ENCODE measurements at places on chromosomes 1 and 21. TPM values are rescaled to one million over a fixed set of nuclear protein-coding genes. Genes with fewer than 3 reads are reported as not detected.

DNA sequence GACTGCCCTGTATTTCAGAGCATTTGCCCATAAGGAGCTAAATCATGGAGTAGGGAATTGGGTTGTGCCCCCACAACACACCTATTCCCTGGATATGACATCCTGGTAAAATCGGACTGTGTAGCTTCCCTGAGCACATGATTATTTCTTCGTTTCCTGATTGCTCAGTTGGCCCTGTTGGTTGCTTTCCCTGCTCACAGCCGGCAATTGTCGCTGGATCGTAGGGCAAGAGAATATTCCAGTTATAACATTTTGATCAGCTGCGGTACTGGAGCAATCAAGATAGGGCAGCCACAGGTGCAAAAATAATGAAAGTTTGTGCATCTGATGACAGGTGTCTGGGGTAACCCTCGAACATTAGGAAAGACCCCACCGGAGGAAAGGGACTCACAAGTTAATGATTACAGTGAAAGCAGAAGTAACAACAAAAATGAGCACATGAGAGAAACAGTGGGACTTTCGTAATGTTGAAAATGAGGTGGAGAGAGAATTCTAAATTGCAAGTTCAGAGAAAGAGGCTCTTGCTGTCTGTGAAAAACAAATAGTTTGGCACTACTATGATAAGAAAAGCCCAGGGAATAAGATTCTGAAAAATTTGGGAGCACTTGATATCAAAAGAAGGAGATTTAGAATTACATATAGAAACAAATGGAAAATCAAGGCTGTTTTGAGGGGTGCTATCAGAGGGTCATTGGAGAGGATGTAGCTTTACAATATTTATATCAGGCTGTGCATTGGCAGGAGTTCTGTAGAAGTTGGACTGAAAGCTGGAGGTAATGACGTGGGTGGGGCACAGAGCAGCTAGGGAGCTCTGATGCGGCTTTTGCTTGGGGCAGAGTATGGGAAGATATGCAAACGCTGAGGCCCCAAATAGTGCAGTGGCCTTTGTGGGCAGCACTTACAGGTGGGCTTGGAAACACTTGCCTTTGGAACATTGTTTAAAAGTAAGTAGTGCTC is at the start of gene MAB21L3:
TSS of gene MAB21L3 (plus strand) at position 833 of the 957 bp plus-strand sequence. CDS start 1,217 bp downstream, outside the sequence.
- H3K27ac ChIP-seq: no peak within 1 kb of the TSS
- no peak within 1 kb of the TSS for H3K4me3 ChIP-seq
- DNase-seq: no peak
- no peaks in the 10 kb centered on the region for H3K27me3 ChIP-seq

GRCh38 chr1:95370691-95371562 is 136.9 kb downstream of the RWDD3 start:
- H3K4me3 ChIP-seq: no peak overlapping the region
- no peaks in the 10 kb centered on the region for H3K4me1 ChIP-seq
- no peaks in the 10 kb centered on the region for H3K36me3 ChIP-seq
- H3K27me3 ChIP-seq: no peaks in the 10 kb centered on the region
- H3K27ac ChIP-seq: no peak overlapping the region
- DNase-seq: no peak

GRCh38 chr1:160191756-160192155 is 1.4 kb downstream of the CASQ1 start:
- H3K4me1 ChIP-seq: peaks cover 12% of the 10 kb centered on the region
- H3K36me3 ChIP-seq: no peaks in the 10 kb centered on the region
- DNase-seq: no peak
- no peak overlapping the region for H3K27ac ChIP-seq
- H3K4me3 ChIP-seq: no peak overlapping the region

DNA sequence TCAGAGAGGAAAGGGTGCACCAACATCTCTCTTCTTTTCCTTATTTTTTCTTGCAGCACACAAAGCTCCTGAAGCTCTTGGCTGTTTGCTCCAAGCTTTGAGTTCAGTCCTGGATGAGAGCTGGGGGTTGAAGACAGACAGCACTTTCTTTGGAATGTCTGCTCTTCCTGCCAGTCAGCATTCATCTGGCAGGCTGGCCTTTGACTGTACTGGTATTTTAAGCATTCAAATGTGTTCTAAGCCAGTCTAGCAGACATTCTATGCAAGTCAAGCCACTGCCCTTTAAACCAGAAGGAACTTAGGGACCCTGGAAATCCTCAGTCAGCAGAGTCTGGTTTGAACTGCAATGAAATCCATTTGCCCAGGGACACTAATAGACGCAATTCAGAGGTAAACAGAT is 45.0 kb downstream of the XCL1 start:
- no peaks in the 10 kb centered on the region for H3K27me3 ChIP-seq
- no peaks in the 10 kb centered on the region for H3K36me3 ChIP-seq
- no peak overlapping the region for H3K27ac ChIP-seq
- H3K4me3 ChIP-seq: no peak overlapping the region

DNA sequence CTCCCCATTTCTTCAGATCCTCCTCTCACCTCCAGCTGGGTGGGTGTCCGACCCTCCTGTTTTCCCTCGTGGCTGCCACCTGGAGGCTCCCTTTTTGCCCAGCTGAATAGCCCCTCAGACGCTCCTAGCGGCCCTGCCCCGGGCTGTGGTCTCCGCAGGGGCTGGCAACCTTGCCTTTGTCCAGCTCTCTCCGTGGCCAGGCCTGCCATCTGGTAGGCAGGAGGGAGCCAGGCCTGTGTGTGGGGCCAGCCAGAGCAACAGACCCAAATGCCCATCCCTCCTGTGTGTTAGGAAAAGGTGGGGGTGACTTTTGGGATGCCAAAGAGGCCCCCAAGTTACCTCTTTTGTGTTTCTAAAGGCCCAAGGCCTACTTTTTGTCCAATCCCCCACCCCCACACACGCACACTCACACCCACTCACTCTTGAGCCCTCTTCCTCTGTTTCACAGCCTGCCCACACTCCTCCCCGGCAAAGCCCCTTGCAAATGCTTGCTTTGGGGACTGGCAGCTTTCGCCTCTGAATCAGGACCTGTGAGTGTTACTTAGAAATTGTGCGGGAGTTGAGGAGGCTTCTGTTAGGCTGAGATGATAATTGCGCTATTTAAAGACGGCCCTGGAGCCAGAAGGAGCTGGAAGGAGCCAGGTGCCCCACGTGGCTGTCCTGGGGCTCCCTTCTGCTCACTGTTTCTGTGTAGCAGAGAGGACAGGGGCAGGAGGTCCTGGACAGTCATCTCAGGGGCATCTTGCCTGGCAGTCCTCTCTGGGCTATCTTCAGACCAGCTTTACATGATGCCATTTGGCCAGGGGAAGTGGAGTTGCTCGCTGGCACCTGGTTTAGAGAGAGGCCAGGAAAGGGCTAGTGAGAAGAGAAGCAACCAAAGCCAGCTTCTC is 9.1 kb downstream of the PPFIA4 start:
- peaks cover 11% of the 10 kb centered on the region for H3K4me1 ChIP-seq
- no peak overlapping the region for H3K27ac ChIP-seq
- H3K36me3 ChIP-seq: no peaks in the 10 kb centered on the region

- no peaks in the 10 kb centered on the region for H3K36me3 ChIP-seq
- H3K4me3 ChIP-seq: no peak overlapping the region
- no peak for DNase-seq
- H3K4me1 ChIP-seq: peaks cover 43% of the 10 kb centered on the region
- H3K27me3 ChIP-seq: no peaks in the 10 kb centered on the region
- H3K27ac ChIP-seq: peak overlapping the region; percentile 5
Measured at GRCh38 chr1:111729271-111729921, 9.8 kb downstream of the INKA2 start.

GRCh38 chr1:190147616-190148015 is 330.0 kb downstream of the BRINP3 start:
- no peak overlapping the region for H3K4me3 ChIP-seq
- H3K36me3 ChIP-seq: no peaks in the 10 kb centered on the region
- H3K4me1 ChIP-seq: no peaks in the 10 kb centered on the region
- H3K27ac ChIP-seq: no peak overlapping the region

DNA sequence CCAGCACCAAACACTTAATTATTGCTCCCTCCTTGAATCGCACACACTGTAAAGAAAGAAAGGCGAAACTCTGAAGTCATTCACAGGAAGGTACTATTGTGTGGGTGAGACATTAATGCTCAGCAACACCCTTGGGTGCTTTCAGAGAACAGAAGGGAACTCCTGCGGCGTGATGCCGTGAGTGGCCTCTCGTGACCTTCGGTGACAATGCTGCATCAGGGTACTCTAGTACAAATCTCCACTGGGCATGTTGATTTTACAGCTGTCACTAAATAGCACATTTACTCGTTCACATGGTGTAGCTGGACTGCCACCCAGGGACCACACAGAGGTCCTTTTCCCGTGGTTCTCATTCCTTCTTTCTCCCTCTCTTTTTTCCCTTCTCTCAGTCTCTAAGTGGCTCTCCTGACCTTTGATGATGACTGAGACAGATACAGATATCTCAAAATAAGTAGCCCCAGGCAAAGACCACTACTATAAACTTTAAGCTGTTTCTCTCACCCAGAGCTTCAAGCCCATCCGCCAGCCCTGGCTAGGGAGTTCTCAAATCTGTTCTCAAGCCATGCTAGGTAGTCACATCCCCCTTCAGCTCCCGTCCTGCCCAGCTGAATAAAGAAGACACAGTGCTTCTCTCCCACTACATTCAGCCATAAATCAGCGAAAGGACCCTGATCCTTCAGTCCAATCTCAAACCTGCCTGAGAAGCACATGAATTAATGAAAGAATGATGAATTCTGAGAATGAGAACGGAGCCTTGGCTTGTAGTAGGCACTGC is 223.4 kb upstream of the FMN2 start:
- H3K36me3 ChIP-seq: no peaks in the 10 kb centered on the region
- DNase-seq: no peak
- H3K4me3 ChIP-seq: no peak overlapping the region

DNA sequence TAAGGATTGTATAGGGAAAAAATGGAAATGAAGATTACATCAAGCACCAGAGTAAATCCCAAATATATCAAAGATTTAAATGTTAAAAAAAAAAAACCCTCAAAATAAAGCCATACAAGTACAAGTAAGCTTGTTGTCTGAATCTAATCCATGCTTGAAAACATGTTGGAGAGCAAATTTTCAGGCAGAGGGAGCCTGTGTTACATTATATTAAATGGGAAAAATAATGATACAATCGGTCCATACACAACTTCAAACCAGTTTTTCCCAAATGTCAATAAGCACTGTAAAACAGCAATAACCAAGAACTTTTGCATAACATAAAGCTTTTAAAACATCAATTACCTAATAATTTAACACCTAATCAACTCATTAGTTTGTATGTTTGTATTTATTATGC is 949.4 kb upstream of the ADGRL4 start:
- no peaks in the 10 kb centered on the region for H3K4me1 ChIP-seq
- no peaks in the 10 kb centered on the region for H3K27me3 ChIP-seq
- no peaks in the 10 kb centered on the region for H3K36me3 ChIP-seq
- H3K27ac ChIP-seq: no peak overlapping the region

DNA sequence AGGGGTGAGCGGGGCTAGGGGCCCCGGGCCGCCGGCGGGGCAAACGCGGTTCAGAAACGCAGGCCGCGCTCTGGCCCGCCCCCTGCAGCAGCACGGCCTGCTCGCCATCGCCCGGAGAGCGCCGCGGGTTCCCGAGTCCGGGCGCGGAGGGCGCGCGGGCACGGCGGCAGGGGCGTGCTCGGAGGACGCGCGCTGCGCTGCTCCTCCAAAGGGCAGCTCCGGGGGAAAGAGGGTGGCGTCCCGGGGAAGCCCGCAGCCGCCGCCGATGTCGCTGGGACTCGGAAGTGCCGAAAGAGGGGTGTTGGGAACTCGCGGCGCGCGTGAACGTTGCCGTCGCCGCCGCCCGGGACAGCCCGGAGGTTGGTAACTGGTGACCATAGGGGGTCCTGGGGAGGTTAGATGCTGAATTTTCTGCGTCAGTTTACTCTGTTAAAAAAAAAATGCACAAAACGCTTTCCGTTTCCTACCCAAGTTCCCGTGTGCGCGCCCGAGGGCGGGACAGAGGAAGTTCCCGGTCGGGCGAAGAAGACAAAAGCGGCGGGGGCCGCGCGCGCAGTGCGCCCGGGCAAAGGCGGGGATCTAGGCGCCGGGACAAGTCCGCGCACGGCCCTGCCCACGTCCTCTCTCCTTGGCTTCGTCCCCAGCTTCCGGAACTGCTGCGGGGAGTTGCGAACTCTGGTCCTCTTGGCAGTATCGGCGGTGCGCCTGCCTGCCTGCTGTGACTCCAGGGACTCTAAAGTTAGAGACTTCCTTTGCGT is at the start of gene HHAT:
TSS of gene HHAT (plus strand) at position 157 of the 758 bp plus-strand sequence. CDS start 20,074 bp downstream, outside the sequence.
- no peaks in the 10 kb centered on the region for H3K27me3 ChIP-seq
- no peaks in the 10 kb centered on the region for H3K4me1 ChIP-seq
- peak; percentile 28 for DNase-seq
- H3K36me3 ChIP-seq: no peaks in the 10 kb centered on the region
- H3K4me3 ChIP-seq: peak within 1 kb of the TSS; percentile 79

DNA sequence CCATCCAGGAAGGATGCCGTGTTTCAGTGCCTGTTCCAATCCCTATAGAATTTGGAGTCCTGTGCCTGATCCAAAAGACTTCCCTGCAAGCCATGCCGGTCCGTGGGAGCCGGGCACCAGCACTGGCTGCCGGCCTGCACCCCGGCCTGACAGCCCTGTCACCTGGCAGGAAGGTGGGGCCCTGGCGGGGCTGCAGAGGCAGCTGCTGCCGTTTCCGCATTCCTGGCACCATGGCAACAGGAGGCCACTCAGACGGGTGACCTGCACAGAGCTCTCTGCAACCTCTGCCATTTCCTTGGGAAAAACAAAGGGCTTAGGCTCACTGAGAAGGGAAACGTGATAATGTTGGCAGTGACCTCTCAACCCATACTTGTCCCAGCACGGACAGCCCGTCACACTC is 63.2 kb upstream of the TMEM51 start:
- no peaks in the 10 kb centered on the region for H3K4me1 ChIP-seq
- no peak overlapping the region for H3K27ac ChIP-seq
- no peaks in the 10 kb centered on the region for H3K36me3 ChIP-seq
- DNase-seq: no peak

DNA sequence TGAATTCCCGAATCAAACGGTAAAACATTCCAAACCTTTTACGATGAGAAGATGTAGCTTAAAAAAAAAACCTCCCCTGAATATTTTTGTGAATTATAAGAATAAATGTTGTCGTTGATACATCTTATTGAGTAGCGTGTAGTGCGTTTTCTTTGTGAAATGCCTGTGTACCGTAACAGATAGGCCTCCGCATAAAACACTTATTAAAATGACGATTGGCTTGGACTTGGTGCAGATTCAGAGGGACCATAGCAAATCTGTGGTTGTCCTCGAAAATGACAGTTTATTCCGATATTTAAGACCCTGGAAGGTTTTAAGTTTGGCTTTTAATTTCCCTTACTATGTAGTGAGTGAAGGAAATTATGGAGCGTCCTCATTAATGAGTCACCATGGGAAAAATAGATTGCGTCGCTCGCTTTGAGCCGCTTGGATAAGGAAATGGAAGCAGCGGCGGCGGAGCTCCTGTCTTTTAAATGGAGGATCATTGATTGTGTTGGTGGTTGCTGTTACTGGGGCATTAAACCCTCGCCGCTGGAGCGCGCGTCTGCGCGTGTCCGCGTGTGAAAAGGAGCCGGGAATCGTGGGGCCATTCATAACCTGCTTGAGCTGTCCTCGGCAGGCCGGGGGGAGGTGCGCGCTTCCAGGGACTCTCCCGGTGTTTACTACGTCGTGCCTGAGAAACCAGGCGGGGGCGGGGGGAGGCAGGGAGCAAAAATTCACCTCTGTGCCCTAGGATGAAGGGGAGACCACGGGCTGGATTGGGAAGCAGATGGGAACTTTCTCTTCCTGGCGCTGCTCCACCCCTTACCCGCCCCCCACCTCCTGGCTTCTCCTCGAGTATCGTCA is 1.6 kb downstream of the SPEN start:
- peak overlapping the region; percentile 90 for H3K27ac ChIP-seq
- peak overlapping the region; percentile 99 for H3K4me3 ChIP-seq
- H3K27me3 ChIP-seq: no peaks in the 10 kb centered on the region
- peaks cover 62% of the 10 kb centered on the region for H3K4me1 ChIP-seq
- H3K36me3 ChIP-seq: no peaks in the 10 kb centered on the region

- peaks cover 56% of the 10 kb centered on the region for H3K4me1 ChIP-seq
- H3K27ac ChIP-seq: peak overlapping the region; percentile 82
- H3K36me3 ChIP-seq: no peaks in the 10 kb centered on the region
- no peak for DNase-seq
Measured at GRCh38 chr1:230208619-230209261, 141.7 kb downstream of the GALNT2 start.

SLC37A1 gene
- total RNA-seq: 9.6 TPM

SPRR2E gene
- total RNA-seq: not detected

SLAMF7 gene
- 0.71 TPM for total RNA-seq

FBLIM1 gene
- total RNA-seq: 731 TPM

All from thoracic aorta (tissue), 2 donors.